ENCODE measurements at places on chromosomes 3 and 15. TPM values are rescaled to one million over a fixed set of nuclear protein-coding genes. Genes with fewer than 3 reads are reported as not detected.
A peak's percentile ranks its signal among the peaks of the same experiment; 100 is the strongest.

Gene AHSG
- not detected for total RNA-seq

Gene HEMK1
- total RNA-seq, result 16.1 TPM

Gene NBEAL2
- total RNA-seq, result 12.6 TPM

Gene CAMK1
- total RNA-seq, result 12.3 TPM

Gene ALCAM
- total RNA-seq, result 3.7 TPM

Gene FGF12
- 325 TPM for total RNA-seq

Gene MASP1
- 214 TPM for total RNA-seq

- DNase-seq, result peak; percentile 5
Measured at GRCh38 chr15:68214838-68215254, 9.7 kb upstream of the CALML4 start.

GRCh38 chr3:157290766-157291165 lies 130.8 kb upstream of the CCNL1 start:
- DNase-seq, result no peak

- no peak for DNase-seq
Measured at GRCh38 chr15:85479071-85479647, 98.8 kb downstream of the AKAP13 start.

DNA sequence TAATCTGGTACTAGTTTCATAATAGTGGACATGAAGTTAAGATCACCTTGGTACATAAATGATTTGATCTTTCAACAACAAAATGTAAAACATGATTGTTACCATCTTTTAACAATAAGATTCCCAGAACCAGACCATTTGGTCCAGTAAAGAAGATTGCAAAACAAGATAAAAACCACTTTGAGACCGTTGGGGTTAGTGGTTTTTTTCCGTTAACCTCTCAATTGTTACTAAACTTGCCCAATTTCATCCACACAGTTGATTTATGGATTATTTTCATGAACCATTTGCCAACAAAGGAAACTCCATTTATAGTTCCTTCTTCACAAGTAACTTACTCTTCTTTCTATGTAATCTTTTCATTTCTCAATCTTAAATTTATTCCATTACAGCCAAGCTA lies 53.8 kb downstream of the ATP8B4 start:
- DNase-seq, result no peak

DNA sequence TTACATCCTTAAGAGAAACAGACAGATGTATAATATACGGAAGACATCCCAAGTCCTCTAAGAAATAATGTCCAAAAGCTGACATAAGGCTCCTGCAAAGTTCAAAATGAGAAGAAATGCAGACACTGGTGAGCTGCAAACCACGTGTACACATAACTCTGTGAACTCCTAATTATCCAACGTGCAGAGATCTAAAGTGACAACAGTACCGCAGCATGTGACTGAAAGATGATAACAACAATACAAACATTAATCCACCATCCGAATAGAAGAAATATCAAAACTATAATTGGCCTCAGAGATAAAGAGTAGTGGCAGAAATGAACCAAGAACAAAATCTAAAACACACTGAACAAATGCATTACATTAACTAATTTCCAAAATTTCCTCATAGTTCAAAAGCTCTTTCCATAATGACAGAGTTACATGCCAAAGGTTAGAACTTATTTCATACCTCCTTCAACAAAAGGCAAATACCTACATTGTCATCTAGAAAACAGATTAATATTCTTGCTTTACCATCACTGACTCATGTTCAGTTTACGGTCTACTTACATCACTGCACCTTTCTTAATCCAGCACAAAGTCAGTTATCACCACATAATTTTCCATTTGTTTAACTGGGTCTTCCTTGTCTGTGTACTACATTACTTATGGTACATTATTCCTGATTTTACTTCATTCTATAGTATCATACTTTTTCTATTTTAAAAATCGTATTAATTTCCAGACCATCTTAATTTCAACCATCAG lies 2.2 kb downstream of the PDCD10 start:
- no peak for DNase-seq

GRCh38 chr3:15081960-15082664 lies 16.8 kb downstream of the RBSN start:
- no peak for DNase-seq

All from left ventricle myocardium inferior (tissue), 1 donor.